ENCODE measurements at places on chromosomes 4 and X. TPM values are rescaled to one million over a fixed set of nuclear protein-coding genes. Genes with fewer than 3 reads are reported as not detected.
A peak's percentile ranks its signal among the peaks of the same experiment; 100 is the strongest.

DNA sequence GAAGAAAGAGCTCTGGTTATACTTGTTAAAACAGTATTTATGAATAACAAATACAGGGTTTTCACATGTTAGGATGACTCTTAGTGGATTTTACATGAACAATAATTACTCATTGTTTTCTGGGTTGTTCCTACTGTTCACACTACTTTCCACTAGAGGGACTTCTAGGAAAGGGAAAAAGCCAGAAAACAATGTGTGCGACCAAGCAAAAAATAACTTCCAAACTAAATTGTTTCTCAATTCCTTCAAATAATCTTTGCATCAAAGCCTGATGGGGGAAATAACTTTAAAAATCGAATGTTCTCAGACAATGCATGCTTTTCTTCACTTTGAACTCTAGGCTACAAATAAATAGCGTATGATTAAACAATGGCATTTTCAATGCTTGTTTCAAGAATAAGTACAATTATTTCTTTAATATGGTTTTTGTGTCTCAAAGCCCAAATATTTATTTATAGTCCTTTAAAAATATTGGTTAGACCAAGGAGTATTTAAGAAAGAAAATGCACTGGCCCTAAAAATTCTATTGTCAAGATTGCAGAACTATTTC is 72.1 kb upstream of the ETNPPL start:
- DNase-seq, result no peak

GRCh38 chr4:45353161-45353560 is 626.8 kb upstream of the GNPDA2 start:
- DNase-seq, result no peak

DNA sequence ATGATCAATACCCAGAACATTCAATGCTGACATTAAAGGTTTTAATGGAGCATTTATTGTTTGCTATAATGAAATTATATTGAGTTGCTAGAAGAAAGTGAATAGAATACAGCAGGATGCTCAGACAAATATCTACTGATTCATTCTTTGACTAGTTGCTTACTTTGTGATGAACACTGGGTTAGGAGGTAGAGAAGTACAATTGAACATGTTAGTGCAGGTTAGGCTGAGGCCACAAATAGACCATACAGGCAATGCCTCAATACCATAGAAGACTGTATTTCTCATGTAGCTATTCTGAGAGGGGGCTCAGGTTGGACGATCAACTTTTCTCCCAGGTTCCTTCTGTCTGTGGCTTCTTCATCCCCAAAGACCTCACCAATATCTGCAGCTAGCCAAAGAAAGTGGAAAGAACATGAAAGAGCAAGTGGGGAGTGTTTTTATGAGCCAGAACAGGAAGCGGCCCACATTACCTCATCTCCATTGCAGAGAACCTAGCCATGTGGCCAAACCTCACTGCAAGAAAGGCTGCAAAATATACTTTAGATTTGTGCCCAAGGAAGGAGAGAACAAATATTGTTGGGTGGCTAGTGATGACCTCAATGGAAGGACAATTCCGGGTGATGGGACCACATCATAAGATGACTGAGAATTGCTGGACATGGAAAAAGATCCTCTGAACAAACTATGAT is 180.3 kb upstream of the GATB start:
- no peak for DNase-seq

DNA sequence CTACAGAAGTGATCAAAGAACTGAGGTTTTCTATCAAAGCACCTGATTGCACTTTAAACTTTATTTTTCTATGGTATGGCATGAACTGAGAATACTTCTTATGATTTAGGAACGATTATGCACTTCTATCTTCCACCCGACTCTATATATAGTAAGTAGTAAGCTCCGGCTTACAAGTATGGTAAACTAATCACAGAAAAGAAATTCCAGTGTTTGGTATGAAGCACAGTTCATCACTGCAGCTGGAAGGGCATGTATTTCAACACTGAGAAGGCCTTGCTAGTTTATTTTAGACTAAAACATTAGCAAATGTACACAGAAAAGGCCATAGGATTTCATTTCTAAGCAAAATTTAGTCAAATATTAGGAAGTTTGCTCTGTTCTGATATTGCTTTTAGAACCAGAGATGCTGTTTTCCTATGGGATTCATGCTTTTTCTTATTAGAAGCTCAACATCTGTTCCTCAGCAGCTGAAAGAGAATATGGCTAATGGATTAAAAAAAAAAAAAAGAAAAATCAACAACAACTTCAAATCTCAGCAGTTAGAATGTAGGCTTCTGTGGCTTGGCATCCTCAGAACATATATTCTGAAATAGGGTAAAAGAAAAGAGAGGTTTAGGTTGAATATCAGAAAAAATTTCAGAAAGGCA is 273.5 kb downstream of the C4orf33 start:
- DNase-seq, result no peak

GRCh38 chr4:124018383-124019317 is 622.1 kb downstream of the SPRY1 start:
- peak; percentile 74 for DNase-seq

DNA sequence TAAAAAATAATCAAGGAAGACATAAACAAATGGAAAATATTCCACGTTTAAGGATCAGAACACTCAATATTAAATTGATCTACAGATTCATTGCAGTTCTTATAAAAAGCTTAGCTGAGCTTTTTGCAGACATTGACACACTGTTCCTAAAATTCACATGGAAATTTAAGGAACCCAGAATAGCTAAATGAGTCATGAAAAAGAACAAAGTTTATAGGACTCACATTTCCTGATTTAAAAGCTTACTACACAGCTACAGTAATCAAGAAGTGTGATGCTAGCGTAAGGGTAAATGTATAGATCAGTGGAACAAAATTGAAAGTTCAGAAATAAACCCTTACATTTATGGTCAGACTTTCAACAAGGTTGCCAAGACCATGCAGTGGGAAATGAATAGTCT is 33.1 kb downstream of the NSUN7 start:
- no peak for DNase-seq

- no peak for DNase-seq
These were observed 7.7 kb downstream of the NKX3-2 start for GRCh38 chr4:13536607-13537006.

DNA sequence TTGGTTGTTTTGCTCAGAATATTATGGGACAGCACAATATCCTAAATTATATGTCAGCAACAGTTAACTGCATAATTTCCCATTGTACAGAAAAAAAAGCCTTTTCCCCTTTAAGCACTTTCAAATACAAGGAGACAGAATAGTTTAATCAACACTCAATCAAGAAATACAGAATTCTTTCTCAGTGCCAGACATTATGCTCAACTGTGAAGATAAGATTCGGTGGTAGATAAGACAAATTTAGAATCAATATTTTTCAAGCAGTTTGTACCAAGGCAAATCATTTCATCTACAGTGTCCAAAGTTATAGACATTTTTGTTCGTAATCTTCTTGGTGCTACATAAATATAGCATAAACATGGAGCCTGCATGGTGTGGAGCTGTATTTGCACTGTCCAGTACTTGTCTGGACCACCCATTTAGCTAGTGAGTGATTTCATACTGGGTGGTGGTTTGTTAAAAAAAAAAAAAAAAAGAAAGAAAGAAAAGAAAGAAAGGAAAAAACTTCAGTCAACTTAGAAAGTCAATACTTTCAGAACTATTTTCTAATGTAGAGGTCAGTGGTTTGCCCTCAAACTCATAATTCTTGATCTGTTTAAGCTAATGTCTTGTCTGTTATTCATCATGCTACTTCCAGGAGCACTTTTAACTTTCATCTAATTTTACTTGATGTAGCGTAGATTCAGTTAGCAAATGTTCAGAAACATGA is 522.9 kb downstream of the FAT4 start:
- no peak for DNase-seq

- no peak for DNase-seq
These were observed 8.6 kb upstream of the CCDC149 start for GRCh38 chr4:24921491-24921890.

- no peak for DNase-seq
These were observed 605.2 kb upstream of the NR3C2 start for GRCh38 chr4:149047368-149047767.

DNA sequence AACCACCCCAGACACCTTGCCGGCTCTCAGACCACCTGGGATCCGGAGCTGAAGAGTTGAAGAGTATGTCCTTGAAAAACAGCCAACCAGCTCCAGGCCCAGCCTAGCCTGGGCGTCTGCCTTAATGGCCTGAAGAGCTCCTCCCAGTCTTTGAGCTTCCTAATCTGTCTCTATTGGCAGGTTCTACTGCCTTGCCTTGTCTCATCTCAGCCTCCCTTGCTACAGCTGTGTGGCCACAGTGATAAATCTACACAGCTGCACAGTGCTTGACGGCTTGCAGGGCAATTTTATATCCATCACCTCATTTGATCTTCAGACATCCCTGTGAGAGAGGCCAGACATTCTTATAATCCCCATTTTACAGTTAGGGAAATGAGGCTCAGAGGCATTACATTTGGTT is 19.9 kb downstream of the AWAT2 start:
- DNase-seq, result no peak

- no peak for DNase-seq
These were observed 12.2 kb upstream of the PRDM8 start for GRCh38 chr4:80184825-80185756.

GRCh38 chr4:15396157-15396800 is 31.6 kb upstream of the C1QTNF7 start:
- DNase-seq, result peak; percentile 32

- no peak for DNase-seq
These were observed 222.1 kb downstream of the FRMPD4 start for GRCh38 chrX:12360383-12360782.

DNA sequence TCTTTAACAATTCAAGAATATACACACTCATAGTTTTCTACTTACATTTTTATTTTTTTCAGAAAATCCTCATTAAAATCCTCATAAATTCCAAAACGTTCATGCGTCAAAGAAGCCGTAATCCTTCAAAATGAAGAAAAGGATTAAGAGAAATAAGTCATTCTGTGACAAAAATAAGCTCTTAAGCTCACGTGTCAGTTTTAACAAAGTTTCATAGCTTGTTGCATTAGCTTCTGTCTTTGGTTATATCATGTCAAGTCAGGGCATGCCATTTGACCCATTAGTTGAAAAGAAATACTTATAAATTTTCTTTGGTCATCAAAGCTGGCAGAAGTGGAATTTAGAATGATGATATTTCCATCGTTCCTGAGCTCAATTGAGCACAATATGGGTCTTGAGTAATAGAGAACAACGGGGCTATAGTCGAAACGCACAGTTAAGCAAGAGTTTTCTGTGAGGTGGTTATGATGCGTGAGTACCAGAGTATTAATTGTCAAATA is 185.2 kb upstream of the CTSO start:
- no peak for DNase-seq

DNA sequence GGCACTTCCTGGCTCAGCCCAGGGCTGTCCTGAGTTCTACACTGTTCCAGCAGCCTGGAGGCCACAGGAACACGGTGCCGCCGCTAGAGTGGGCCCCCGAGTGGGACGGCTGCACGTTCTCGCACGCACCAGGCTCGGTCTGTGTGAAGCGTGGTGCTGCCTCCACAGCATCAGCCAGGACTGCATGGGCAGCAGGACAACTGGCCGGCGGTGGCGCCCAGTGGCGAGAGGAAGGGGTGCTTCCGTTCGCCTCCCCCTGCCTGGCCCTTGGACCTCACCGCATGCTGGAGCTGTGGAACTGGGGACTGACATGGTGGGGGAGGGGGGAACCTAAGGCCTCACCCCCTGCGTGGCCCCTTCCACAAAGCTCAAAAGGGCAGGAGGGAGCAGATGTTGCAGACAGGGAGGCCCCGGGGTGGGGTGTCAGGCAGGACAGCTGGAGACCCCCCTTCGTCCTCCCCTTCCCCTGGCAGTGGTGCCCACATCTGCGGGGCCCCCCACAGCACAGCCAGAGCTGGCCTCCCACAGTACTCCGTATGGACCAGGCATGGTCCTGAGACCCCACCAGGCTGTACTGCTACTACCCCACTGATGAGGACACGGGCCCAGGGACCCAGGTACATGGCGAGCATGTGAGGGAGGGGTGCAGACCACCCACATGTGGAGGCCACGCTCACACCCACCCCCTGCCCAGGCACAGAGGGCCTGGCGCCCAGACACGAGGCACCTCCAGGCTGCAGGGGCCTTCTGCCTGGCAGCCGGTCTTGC is 58.5 kb downstream of the ACOX3 start:
- DNase-seq, result peak; percentile 24

- peak; percentile 38 for DNase-seq
These were observed 12.3 kb downstream of the PDE6B start for GRCh38 chr4:637536-638280.

DNA sequence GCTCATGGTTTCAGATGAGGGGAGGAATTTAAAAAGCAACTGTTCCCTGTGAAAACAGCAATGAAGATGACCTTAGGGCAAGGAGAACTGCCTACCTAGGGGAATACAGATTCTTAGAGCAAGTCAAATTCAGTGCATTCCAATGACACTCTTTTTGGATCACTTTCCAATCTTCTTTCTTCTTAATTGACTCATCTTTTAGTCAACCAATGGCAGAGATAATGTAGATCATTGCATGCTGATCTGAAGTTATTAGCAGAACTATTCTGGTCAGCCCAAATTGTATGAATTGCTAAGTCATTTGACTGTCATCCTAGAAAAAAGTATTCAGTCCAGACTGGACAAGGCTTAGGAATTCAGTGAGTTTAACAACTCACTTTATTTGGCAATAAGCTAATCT is 12.6 kb upstream of the NR3C2 start:
- no peak for DNase-seq

- DNase-seq, result no peak
These were observed 74.1 kb downstream of the EFNB1 start for GRCh38 chrX:68902706-68903504.

GRCh38 chr4:16524406-16524805 is 298.1 kb upstream of the TAPT1 start:
- no peak for DNase-seq

DNA sequence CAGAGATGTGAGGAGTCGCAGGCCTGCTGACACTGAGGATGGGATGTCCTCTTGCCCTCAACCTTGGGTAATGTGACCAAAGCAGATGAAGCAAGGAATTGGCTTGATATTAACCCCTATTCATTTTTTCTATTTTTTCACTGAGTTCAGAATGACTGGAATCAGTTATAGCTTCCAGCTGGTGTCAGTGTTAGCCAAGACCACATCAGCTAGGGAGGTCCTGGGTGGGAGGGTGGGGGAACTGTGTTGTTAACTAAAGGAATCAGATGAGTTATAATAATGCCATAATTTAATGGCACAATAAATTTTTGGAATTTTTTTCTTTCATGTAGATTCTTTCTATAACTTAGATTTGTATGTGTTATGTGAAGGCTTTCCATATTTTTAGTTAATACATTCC is 91.9 kb downstream of the EGF start:
- DNase-seq, result no peak

- DNase-seq, result no peak
These were observed 2.7 kb downstream of the SHOX start for GRCh38 chrX:633043-633984.

The ZNF827 gene
- polyA plus RNA-seq, result 9.2 TPM

The CXorf49B gene
- not detected for polyA plus RNA-seq

The FGF5 gene
- polyA plus RNA-seq, result 0.22 TPM

The PABPC4L gene
- 0.54 TPM for polyA plus RNA-seq

The GRIA3 gene
- polyA plus RNA-seq, result 0.07 TPM

The GUCY1B1 gene
- 12.5 TPM for polyA plus RNA-seq

The NXT2 gene
- polyA plus RNA-seq, result 2.3 TPM

The TEX13C gene
- polyA plus RNA-seq, result not detected

The RPA4 gene
- polyA plus RNA-seq, result 0.07 TPM

The SPINK2 gene
- polyA plus RNA-seq, result not detected

The SPANXB1 gene
- polyA plus RNA-seq, result not detected

The SEL1L3 gene
- 1.1 TPM for polyA plus RNA-seq

All from heart left ventricle (tissue), 16 donors.